Osteocyte (in vitro differentiated cells): ENCODE measurements at places on chromosomes 6 and 20. TPM values are rescaled to one million over a fixed set of nuclear protein-coding genes. Genes with fewer than 3 reads are reported as not detected.

GRCh38 chr6:135514706-135515105, 17.2 kb upstream of the AHI1 start:
- H3K27ac ChIP-seq = no peak overlapping the region

DNA sequence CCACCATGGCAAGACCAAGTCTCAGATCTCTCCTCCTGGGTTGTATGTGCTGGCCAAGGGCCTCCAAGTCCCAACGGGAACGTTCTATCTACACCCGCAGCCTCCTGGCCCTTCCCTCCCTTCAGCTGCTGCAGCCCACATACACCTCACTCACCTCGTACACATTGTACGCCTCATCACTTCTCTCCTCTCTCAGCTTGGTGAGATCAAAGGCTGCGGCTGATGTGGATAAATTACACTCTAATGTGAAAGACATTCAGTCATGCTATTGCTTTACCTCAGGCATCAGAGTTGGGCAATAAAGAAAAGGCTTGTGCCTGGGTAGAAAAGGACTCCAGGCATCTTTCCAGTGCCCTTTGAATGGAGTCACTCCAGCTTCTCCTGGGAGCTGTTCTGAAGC, 135.3 kb upstream of the FOXQ1 start:
- no peak for DNase-seq
- no peaks in the 10 kb centered on the region for H3K4me1 ChIP-seq
- no peak overlapping the region for H3K4me3 ChIP-seq
- H3K36me3 ChIP-seq = no peaks in the 10 kb centered on the region

GRCh38 chr20:34514897-34515483, 1.2 kb upstream of the DYNLRB1 start:
- H3K27me3 ChIP-seq = no peaks in the 10 kb centered on the region
- H3K27ac ChIP-seq = peak overlapping the region; percentile 99
- H3K4me3 ChIP-seq = peak overlapping the region; percentile 96

GRCh38 chr20:4748847-4749246, 27.1 kb downstream of the PRND start:
- no peaks in the 10 kb centered on the region for H3K36me3 ChIP-seq
- H3K4me3 ChIP-seq = no peak overlapping the region
- H3K27ac ChIP-seq = no peak overlapping the region

GRCh38 chr6:16752206-16752866, 8.9 kb downstream of the ATXN1 start:
- DNase-seq = no peak
- no peak overlapping the region for H3K4me3 ChIP-seq
- H3K36me3 ChIP-seq = peaks cover 24% of the 10 kb centered on the region

GRCh38 chr6:100427452-100427851, 37.3 kb downstream of the SIM1 start:
- H3K27me3 ChIP-seq = no peaks in the 10 kb centered on the region
- no peaks in the 10 kb centered on the region for H3K36me3 ChIP-seq
- H3K27ac ChIP-seq = no peak overlapping the region
- DNase-seq = no peak
- H3K4me1 ChIP-seq = peaks cover 7% of the 10 kb centered on the region

DNA sequence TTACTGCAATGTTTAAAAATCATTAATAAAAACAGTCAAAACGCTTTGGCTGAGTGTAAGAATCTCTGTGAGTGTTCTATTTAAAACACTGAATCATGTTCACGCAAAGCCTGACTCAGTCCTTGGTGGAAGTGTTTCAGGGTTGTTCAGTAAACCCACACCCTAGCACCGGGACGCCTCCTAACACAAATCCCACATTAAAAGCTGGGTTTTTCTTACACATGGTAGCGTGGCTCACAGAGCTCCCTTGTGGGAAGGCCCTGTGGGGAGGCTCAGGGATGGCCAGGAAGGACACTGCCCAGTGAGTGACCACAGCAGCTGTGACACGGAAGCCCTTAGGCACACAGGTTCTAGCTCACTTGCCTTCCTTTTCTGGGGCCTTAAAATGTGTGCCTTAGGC, 80.2 kb downstream of the GMPR start:
- peak overlapping the region; percentile 94 for H3K27ac ChIP-seq
- H3K36me3 ChIP-seq = peaks cover 7% of the 10 kb centered on the region
- no peaks in the 10 kb centered on the region for H3K27me3 ChIP-seq
- H3K4me3 ChIP-seq = no peak overlapping the region
- H3K4me1 ChIP-seq = peaks cover 45% of the 10 kb centered on the region

IPCEF1 gene
- total RNA-seq = 0.31 and 0.46 TPM in 2 replicates

EDN3 gene
- total RNA-seq = not detected in 2 replicates
